ENCODE measurements at places on chromosomes 3 and 15.

DNA sequence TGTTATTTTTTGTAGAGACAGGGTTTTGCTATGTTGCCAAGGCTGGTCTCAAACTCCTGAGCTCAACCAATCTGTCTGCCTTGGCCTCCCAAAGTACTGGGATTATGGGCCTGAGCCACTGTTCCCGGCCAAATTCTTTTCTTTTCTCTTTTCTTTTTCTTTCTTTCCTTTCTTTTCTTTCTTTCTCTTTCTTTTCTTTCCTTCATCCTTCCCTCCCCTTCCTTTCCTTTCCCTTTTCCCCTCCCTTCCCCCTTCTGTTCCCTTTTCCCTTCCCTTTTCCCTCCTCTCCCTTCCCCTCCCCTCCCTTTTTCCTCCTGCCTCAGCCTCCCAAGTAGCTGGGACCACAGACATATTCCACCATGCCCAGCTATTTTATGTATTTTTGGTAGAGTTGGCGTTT lies 3.1 kb upstream of the ARF4 start:
- no peak for DNase-seq

- DNase-seq = no peak
Measured at GRCh38 chr3:132926098-132926497, 112.1 kb upstream of the TMEM108 start.

- no peak for DNase-seq
Measured at GRCh38 chr3:37556789-37557301, 304.8 kb upstream of the CTDSPL start.

GRCh38 chr3:14411988-14412387 lies 9.6 kb downstream of the SLC6A6 start:
- DNase-seq = no peak

- peak; percentile 24 for DNase-seq
Measured at GRCh38 chr15:71115567-71116351, 488 bp downstream of the THSD4 start.

DNA sequence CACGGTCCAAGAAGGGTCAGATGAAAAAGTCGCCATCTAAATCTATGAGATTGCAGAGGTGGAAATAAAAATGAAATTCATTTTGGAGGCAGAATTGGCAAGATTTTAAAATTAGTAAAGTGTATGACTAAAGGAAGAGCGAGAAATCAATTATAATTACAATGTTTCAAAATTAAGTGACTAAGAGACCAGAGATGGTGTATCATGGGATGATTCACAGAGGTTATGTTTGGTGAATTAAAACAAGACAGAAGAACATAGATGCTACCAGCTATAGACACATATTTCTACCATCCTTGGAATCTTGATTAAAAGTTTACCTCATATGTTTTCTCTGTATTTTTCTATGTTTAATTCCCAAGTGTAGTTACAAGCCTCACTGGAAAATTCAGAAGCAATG lies 308.9 kb upstream of the DNAJC19 start:
- DNase-seq = no peak

- no peak for DNase-seq
Measured at GRCh38 chr3:104763007-104763406, 603.7 kb upstream of the ALCAM start.

DNA sequence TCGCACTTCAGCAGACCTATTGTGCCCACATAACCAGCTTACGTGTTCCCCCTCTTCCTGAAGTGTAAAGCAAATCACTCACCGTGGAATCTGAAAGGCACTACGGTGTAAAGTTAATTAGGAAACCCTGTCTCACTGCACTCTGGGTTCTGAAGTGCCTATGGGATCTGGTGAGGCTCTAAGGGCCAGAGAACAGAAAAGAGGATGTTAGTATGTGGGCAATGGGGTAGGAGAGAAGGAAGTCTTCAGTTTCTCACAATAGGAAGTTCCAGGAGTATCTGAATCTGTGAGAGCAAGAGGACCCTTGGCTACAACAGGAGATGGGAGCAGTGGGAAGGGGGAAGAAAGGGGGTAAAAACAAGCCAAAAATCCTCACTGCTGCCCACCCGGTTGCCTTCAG lies 71.4 kb downstream of the ITGB5 start:
- no peak for DNase-seq
